ENCODE measurements at places on chromosomes 16 and 17.

DNA sequence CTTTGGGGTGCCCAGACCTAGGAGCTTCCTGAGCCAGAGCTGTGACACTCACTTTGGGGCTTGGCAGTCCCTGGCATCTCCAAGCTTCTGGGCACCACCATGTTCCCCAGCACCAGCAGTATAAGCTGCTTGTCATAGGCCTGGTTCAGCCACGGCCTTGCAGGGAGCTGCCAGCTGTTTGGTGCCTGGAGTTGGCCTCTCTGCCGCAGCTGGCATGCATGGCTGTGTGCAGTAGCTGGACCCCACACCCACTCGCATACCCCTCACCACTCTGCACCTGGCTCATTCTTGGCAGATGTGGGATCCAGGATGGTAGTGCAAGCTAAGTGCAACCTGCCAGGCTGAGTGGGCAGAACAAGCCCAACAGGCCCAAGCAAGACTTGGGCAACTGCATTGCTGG is 73.4 kb upstream of the BRD7 start:
- H3K4me1 ChIP-seq, result no peaks in the 10 kb centered on the region
- no peak overlapping the region for H3K4me3 ChIP-seq
- no peaks in the 10 kb centered on the region for H3K27me3 ChIP-seq
- no peaks in the 10 kb centered on the region for H3K36me3 ChIP-seq
- DNase-seq, result no peak
- no peak overlapping the region for H3K27ac ChIP-seq

GRCh38 chr16:12752159-12752558 is 51.5 kb downstream of the CPPED1 start:
- H3K27ac ChIP-seq, result no peak overlapping the region
- H3K36me3 ChIP-seq, result no peaks in the 10 kb centered on the region
- no peak for DNase-seq
- H3K27me3 ChIP-seq, result no peaks in the 10 kb centered on the region

DNA sequence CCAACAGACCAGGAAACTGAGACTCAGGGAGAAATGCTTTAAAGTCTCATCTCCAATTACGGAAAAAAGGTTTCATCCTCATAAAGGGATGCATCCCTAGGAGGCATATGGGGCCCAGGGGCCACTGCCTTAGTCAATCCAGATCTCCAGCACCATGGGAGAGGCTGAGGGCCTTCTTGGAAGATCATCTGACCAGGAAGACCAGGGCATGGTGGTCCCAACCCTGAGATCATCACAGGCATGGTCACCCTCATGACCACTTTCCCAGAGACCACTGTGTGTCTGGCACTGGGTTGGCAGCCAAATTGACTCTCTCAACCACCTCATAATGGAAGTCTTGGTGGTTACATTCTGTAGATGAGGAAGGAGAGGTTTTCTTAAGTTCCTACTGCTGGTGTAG is 23.4 kb upstream of the CES5A start:
- no peaks in the 10 kb centered on the region for H3K36me3 ChIP-seq
- H3K4me1 ChIP-seq, result no peaks in the 10 kb centered on the region
- no peaks in the 10 kb centered on the region for H3K27me3 ChIP-seq
- H3K27ac ChIP-seq, result no peak overlapping the region
- H3K4me3 ChIP-seq, result no peak overlapping the region

DNA sequence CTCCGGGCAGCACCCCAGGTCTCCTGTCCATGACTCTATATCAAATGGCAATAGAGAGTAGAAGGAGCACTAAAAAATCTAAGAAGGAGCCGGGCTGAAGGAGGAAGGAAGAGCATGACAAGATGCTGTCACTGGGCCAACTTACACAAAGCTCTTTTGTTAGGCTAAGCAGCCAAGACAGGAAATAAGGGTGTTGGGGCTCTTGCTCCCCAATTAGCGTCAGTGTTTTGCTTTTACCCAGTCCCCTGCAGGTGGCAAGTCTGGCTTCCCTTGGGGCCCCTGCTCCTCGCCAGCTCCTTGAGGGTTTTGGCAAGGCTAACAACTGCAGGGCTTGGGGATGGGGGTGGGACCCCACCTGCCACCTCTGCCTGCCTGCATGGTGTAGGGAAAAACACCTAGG is 120.5 kb downstream of the CCT6B start:
- no peak for DNase-seq
- no peak overlapping the region for H3K4me3 ChIP-seq
- no peaks in the 10 kb centered on the region for H3K4me1 ChIP-seq
- H3K36me3 ChIP-seq, result no peaks in the 10 kb centered on the region
- H3K27me3 ChIP-seq, result no peaks in the 10 kb centered on the region

- no peaks in the 10 kb centered on the region for H3K4me1 ChIP-seq
- no peaks in the 10 kb centered on the region for H3K36me3 ChIP-seq
- no peak for DNase-seq
Measured at GRCh38 chr16:27384425-27384824, 17.5 kb upstream of the IL21R start.

Data from adrenal gland (tissue), 19 donors.